ENCODE measurements at places on chromosomes 12 and 14.

GRCh38 chr12:44015333-44015941 is 179.6 kb downstream of the TMEM117 start:
- no peak for DNase-seq

- peak; percentile 62 for DNase-seq
Measured at GRCh38 chr14:34874386-34875030, 652 bp downstream of the BAZ1A start.

DNA sequence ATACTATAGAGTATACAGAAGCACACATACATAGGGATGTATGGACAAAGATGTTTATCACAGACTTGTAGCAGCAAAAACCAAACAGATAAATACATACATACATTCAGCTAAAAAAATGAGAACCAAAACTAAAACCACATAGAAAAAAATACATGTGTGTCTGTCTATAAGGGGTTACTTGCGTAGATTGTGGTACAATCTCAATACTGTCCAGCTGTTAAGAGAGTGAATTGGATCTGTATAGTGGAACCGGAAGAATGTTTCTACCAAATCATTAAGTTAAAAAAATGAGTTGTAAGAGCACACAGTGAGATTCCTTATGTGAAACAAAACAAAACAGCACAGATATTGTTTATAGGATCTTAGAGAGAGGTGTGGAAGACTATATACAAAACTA is 44.2 kb upstream of the DCD start:
- DNase-seq, result no peak

GRCh38 chr14:76920331-76921087 is 94.3 kb downstream of the LRRC74A start:
- peak; percentile 22 for DNase-seq

All from bone marrow (tissue), 2 donors.